Spleen (tissue), 13 donors: ENCODE measurements at places on chromosomes 2 and 18.

- DNase-seq: no peak
Measured at GRCh38 chr18:11885278-11885947, 22.7 kb downstream of the MPPE1 start.

GRCh38 chr2:1990724-1991123 is 246.4 kb upstream of the PXDN start:
- DNase-seq: no peak

DNA sequence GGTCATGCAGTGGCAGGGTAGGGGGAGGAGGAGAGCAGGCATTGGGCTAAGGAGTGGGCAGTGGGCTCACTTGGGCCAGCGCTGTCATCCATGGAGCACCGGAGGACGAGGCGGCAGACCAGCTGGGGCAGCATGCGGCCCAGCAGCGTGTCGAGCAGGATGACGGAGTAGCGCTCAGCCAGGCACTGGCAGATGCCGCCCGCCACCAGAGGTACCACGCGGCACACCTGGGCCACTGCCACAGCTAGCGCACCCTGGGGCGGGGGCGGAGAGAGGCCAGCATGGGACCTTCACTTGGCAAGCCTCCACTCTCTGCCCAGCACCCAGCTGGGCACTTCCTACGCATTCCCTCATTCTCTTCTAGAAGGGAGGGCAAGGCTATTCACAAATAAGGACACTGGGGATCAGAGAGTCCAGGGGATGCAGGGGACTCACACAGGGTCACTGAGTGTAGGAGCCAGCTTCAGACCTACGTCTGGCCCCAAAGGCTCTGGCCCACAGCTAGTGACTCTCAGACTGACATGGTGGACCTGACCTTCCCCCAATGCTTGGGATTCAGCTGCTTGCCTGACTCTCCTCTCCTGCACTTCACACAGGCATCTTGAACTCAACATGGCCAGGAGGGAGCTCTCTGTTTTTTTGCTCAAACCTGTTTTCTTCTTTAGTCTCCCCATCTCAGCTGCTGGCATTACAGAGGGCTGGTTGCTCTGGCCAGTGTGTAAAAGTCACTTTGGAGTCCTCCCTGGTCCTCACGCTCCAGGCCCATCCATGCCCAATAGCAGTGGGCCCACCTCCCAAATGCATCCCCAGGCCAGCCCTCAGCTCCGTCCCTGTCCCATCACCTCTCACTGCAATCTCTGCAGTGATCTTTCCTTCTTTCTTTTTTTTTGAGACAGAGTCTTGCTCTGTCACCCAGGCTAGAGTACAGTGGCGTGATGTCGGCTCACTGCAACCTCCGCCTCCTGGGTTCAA is 4.1 kb downstream of the SFTPB start:
- no peak for DNase-seq

- DNase-seq: peak; percentile 48
Measured at GRCh38 chr2:10971161-10971887, 59.6 kb downstream of the KCNF1 start.

DNA sequence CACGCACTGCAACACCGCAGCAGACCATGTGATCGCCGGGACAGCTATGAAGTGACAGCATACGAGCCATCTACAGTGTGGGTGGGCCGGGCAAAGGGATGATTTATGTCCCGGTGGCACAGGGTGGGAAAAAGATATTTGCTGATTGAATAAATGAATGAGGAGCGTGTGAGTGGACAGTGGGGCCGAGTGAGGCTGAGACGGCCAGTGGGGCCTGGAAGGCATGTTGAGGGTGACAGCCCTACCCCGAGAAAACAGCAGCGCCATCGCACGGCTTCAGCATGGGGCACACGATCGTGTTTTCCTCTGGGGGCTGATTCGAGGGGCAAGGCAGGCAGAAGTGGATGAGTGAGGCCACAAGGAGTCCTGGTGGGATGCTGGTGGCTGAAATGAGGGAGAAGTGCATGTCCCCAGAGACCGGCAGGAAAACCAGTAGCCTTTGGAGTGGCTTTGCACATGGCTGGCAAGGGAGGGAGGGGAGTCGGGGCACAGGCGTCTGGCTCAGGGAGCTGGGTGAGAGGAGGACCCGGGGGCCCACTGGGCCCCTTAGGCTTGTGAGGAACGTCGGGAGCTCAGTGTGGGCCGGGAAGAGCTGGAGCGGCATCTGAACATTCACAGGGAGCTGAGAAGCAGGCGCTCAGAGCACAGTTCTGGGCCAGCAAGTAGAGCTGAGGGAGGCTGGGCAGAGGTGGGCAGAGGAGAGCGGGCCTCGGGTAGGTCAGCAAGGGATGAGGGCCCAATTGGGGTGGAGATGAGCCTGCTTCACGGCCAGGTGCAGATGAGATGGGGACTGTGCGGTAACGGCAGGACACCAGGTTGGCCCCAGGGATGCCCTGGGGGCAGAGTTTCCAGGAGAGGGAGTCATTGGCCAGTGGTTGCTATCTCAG is 32.1 kb upstream of the MAL start:
- peak; percentile 60 for DNase-seq

- DNase-seq: no peak
Measured at GRCh38 chr2:1868683-1869141, 124.4 kb upstream of the PXDN start.

DNA sequence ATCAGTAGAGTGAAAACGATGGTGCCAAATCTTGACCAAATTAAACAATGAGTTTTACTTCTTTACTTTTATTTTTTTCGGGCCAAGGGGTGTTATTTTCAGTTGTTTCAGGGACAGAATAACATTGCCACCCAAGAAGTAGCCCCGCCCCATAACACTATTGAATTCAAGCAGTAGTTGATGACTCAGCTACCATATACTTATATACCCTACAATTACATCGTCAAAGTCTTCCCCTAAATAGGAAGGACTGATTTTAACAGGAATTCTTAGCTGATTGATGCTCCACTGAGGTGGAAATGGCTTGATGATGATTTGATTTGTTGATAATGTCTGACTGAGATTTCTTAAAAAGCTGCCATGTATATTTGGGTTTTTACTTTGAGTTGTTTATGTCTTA is 24.7 kb downstream of the LYPD6B start:
- DNase-seq: no peak

DNA sequence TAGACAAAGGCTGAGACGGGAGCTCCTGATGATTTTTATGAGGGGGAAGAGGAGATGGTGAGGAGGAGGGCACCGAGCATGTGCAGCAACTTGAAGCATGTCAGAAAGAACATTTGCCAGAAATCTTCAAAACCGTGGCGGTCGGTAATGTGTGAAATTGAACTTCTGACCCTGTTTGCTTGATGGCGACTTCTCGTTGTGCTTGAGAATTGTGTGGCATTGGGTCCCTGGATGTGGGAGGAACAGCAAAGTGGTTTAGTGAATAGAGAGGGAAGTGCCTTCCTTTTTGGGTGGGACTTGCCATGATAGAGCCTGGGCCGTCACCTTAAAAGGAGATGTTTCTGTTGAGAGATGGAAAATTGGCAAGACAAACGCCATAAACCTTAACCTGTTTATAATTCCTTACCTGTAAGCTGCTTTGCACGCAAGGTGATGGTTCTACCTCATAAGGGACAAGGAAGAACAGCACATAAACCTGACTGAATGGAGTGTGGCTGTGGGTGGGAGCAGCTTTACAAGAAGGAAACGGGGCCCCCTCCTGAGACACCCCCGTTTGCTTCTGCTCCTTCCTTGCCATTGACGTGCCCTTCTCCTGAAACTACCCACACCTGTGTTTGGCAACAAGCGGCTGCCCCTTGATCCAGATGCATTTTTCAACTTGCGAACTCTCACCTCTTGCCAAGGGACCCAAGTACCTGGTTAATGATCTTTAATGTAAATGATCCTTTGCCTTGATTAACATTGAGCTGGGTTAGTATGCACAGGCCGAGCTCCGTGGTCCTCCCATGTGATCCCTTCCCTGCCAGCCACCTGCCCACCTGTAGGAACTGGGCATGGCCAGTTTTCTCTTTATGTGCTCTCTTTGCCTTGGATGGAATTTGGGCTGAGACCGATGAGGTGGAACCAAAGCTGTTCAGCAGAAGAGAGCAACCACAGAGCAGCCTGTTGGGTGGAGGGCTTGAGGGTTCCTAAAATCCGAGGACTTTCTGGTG is 153.2 kb downstream of the NEDD4L start:
- no peak for DNase-seq

DNA sequence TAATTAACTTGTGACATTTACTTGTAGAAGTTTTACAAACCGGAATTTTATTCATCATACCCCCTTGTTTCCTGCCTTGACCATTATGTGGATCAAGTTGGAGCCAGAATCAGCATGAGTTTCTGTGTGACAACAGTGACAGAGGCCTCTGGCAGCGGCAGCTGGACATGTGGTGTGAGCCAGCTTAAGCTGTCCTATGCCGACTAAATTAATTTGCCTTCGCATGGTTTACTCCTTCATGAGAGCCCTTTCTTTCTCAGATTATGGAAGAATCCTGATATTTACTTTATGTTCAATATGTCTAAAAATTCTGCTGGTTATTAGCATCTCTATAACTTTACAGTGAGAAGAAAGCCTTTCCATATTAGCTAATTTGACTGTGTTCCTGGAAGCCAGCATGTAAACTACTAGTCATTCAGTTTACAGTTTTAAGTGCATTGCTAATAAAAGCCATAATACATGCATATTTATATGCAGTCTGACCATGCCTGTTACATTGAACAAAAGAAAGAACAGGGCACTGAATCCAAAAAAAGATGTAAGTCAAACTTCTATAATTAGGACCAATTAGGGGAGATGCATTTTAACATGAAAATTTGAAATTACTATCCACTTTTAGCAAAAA is 495.8 kb upstream of the ACVR2A start:
- no peak for DNase-seq

DNA sequence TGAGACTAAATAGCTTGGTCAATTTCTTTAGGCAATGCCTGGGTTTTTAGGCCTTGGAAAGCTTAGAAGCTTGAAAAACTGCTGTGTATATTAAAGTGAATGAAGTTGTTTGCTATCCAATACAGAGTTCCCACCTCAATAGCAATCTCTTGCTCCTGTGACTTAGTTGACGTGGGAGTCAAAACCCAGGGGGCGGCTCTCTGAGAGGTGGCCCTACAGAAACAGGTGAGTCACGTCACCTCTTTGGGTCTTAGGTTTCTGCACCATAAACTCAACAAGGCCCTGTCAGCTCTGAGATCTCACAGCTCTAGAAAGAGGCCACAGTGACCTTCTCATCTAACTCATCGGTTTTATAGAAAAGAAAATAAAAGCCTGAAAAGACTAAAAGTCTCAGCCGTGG is 79.6 kb downstream of the ADD2 start:
- DNase-seq: no peak

DNA sequence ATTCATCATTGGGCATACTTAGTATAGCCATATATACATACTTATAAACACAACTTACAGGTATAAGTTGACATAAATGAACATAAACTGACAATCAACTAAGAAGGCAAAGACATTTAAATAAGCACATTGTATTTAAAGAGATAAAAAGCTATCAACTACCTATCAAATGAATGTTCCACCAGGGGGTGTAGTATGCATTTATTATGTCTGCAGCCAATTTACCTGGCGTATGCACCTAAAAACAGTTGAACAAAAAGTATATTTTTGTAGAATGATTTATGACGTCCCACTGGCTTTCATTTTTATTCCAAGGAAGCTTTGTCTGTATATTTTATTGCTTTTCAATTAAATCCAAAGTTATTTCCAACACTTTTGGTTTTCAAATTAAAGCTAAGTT is 323.5 kb downstream of the AFF3 start:
- DNase-seq: no peak

DNA sequence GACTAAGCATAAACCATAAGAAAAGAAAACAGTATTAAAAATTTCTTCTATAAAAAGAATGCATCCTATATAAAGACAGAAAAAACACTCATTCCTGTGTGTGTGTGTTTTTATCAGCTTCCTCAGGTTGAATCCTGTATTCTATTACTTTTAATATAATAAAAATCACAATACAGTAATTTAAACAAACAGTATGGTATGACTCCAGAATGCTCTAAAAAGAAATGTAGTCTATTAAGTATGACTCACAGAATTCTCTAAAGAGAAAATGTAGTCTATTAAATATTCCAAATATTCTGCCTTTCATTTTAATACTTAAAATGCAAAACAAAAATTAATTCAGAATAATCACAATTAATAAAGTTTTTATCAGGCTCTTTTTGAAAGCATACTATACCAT is 19.8 kb downstream of the CCDC88A start:
- no peak for DNase-seq

- DNase-seq: no peak
Measured at GRCh38 chr2:182951948-182952663, 85.7 kb upstream of the FRZB start.
